ENCODE measurements at places on chromosomes 4 and X. TPM values are rescaled to one million over a fixed set of nuclear protein-coding genes. Genes with fewer than 3 reads are reported as not detected.

DNA sequence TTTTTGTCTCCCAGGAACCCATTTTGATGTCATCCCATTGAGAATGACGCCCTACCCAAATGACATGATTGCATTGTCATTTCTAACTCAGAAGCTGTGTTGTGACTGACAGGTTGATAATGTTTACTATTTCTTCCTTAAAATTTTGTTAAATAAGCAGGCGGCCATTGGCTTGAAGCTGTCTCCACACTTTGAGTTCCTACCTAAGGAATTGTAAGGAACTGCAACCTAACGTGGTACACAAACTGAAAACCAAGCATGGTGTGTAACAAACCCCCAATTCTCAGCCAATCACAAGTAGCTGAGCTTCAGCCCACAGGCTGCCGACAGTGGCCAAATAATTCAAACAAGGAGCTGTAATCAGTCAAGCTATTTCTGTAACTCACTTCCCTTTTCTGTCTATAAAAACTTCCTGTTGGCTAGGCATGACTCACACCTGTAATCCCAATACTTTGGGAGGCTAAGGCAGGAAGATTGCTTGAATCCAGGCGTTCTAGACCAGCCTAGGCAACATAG lies 2.9 kb upstream of the MND1 start:
- H3K27me3 ChIP-seq: no peaks in the 10 kb centered on the region
- no peak overlapping the region for H3K4me3 ChIP-seq
- DNase-seq: no peak
- no peaks in the 10 kb centered on the region for H3K4me1 ChIP-seq
- H3K36me3 ChIP-seq: peaks cover 17% of the 10 kb centered on the region

- no peak for DNase-seq
- peaks cover 3% of the 10 kb centered on the region for H3K4me1 ChIP-seq
- no peaks in the 10 kb centered on the region for H3K36me3 ChIP-seq
- no peak overlapping the region for H3K27ac ChIP-seq
- no peaks in the 10 kb centered on the region for H3K27me3 ChIP-seq
- no peak overlapping the region for H3K4me3 ChIP-seq
These were observed 9.7 kb upstream of the SEC24D start for GRCh38 chr4:118845552-118846050.

GRCh38 chrX:132612821-132613564 lies 124.2 kb upstream of the MBNL3 start:
- H3K4me3 ChIP-seq: no peak overlapping the region
- peaks cover 3% of the 10 kb centered on the region for H3K4me1 ChIP-seq
- H3K27me3 ChIP-seq: no peaks in the 10 kb centered on the region

DNA sequence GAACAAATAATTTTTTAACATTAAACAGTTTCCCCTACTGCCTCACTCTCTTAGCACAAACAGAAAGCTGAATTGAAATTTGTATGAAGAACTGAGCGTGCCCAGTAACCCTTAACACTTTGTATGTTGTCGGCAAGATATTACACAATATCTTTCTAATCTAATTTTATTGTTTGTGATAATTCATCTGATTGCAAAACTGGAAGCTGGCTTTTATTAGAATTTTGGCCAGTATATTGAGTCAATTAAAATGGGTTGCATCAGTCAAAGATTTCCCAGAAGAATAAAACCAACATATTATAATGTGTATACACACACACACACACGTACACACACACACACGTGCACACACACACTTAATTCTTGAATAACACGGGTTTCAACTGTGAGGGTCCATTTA lies 2332.1 kb downstream of the PCDH7 start:
- no peaks in the 10 kb centered on the region for H3K27me3 ChIP-seq
- no peak overlapping the region for H3K4me3 ChIP-seq
- no peak for DNase-seq
- no peak overlapping the region for H3K27ac ChIP-seq

The COL4A5 gene
- 302 TPM for total RNA-seq

Data from endodermal cell (in vitro differentiated cells).